Peyer's patch (tissue), 4 donors: ENCODE measurements at places on chromosomes 1 and 21. TPM values are rescaled to one million over a fixed set of nuclear protein-coding genes. Genes with fewer than 3 reads are reported as not detected.

- no peak for DNase-seq
These were observed 505 bp downstream of the ENTREP3 start for GRCh38 chr1:155254714-155255242.

The MOV10 gene
- total RNA-seq: 161 TPM

DNA sequence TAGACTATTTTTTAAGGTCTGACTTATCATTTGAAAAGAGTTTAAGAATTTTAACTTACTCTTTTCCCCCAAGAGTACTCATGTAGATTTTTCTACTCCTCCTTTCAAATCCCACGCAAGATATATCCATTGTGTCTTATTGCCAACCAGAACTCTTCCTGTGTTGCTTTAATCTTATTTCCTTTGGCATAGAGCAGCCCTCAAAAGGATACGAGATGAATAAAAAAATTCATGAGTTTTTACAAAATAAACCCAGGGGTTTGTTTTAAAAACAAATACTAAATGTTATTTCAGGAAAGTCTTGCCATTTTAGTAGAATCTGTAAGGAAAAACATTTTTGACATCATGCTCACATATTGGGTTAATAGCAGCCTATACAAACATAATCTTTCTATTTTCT, 543.2 kb upstream of the CXADR start:
- DNase-seq: no peak

GRCh38 chr1:198780376-198780775, 141.5 kb downstream of the PTPRC start:
- no peak for DNase-seq

- DNase-seq: no peak
These were observed 14.7 kb upstream of the CHIA start for GRCh38 chr1:111275780-111276433.
